Activated T-helper 17 cell treated with anti-CD3 and anti-CD28 coated beads, Interleukin-2, amount 50 U/mL, for 72 hours (primary cell): ENCODE measurements at places on chromosomes 5 and 9. TPM values are rescaled to one million over a fixed set of nuclear protein-coding genes. Genes with fewer than 3 reads are reported as not detected.

Gene CDH6
- not detected for total RNA-seq

Gene ARID3C
- total RNA-seq, result 0.17 TPM

Gene HAVCR1
- total RNA-seq, result not detected

Gene ZDHHC11B
- 0.30 TPM for total RNA-seq

Gene NOXA1
- 0.58 TPM for total RNA-seq

Gene CDKN2A
- total RNA-seq, result 4.7 TPM

Gene PLAC8L1
- total RNA-seq, result 0.45 TPM

Gene SET
- total RNA-seq, result 598 TPM
